Right renal cortex interstitium (tissue), 3 donors: ENCODE measurements at places on chromosomes 1 and 21. TPM values are rescaled to one million over a fixed set of nuclear protein-coding genes. Genes with fewer than 3 reads are reported as not detected.
A peak's percentile ranks its signal among the peaks of the same experiment; 100 is the strongest.

GRCh38 chr1:27084107-27084506, 70.8 kb downstream of the SLC9A1 start:
- DNase-seq, result no peak

- DNase-seq, result no peak
Measured at GRCh38 chr1:61293197-61293596, 210.8 kb downstream of the NFIA start.

DNA sequence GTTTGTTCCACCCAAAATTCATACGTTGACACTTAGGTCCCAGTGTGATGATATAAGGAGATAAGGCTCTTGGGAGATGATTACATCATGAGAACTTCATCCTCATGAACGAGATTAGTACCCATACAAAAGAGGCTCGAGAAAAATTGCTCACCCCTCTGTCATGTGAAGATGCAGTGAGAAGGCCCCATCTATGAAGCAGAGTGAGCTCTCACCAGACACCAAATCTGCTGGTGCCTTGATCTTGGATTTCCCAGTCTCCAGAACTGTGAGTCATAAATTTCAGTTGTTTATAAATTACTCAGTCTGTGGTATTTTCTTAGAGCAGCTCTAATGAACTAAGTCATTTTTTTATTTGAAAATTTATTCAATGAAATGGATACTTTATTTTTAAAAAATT, 42.6 kb upstream of the USP25 start:
- DNase-seq, result no peak

- DNase-seq, result peak; percentile 62
Measured at GRCh38 chr1:183881387-183882131, 76.6 kb downstream of the RGL1 start.

The SOX13 gene
- polyA plus RNA-seq, result 37.9 TPM

The LCA5L gene
- polyA plus RNA-seq, result 5.0 TPM
